ENCODE measurements at places on chromosomes 7 and 10.

GRCh38 chr10:116452338-116452720, 24.7 kb downstream of the PNLIPRP3 start:
- no peaks in the 10 kb centered on the region for H3K36me3 ChIP-seq
- H3K27ac ChIP-seq = no peak overlapping the region
- H3K4me1 ChIP-seq = peaks cover 9% of the 10 kb centered on the region
- H3K27me3 ChIP-seq = no peaks in the 10 kb centered on the region
- no peak for DNase-seq

- peaks cover 15% of the 10 kb centered on the region for H3K4me1 ChIP-seq
- peak overlapping the region; percentile 89 for H3K4me3 ChIP-seq
- no peaks in the 10 kb centered on the region for H3K36me3 ChIP-seq
These were observed 1.7 kb downstream of the CACNA2D1 start for GRCh38 chr7:82441669-82442478.

DNA sequence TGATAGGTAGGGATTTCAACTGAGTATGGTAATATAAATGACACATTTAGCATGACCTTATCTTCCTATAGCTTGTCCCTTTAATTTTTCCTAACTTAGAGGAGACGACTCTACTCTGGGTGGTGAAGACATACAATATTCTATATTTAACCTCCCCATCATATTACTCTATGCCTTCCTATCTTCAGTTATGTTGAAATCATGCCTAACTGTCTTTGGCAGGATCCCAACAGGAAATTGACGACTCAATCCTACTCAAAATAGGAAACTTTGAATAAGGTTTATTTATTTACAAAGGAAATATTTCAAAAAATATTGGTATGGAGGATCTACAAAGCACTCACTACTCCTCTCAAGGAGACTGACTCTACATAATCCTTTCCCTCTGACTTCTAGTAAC, 24.1 kb upstream of the SEMA3A start:
- H3K27ac ChIP-seq = no peak overlapping the region
- peaks cover 10% of the 10 kb centered on the region for H3K4me1 ChIP-seq
- H3K4me3 ChIP-seq = no peak overlapping the region
- no peaks in the 10 kb centered on the region for H3K27me3 ChIP-seq
- DNase-seq = no peak

DNA sequence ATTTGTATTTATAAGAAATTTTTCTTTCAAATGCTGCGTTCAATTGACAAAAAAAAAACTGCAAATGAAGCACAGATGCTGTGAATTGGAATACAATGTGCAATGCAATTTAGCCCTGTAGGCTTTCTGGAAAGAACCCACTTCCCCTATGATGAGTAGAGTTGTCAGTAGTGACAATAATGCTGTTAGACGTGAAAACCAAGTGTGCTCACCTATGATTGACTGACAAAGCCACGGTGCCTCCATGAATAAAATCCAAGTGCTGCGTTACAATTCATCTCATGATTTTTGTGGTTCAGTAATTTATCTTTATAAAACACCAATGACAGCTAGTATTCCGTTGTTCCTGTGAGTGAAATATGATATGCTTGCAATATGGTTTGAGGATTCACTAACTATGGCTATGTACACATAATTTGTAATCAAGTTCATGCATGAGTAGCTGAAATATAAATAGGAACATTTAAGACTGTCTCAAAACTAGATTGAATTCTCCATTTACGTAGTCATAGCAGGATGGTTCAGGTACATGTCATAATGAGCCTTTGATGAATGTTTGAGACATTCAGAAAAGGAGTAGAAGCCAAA, 1160.3 kb downstream of the CNTNAP2 start:
- H3K4me3 ChIP-seq = no peak overlapping the region
- DNase-seq = no peak
- peaks cover 13% of the 10 kb centered on the region for H3K4me1 ChIP-seq
- peaks cover 2% of the 10 kb centered on the region for H3K36me3 ChIP-seq
- H3K27me3 ChIP-seq = peaks cover 34% of the 10 kb centered on the region
- H3K27ac ChIP-seq = no peak overlapping the region

DNA sequence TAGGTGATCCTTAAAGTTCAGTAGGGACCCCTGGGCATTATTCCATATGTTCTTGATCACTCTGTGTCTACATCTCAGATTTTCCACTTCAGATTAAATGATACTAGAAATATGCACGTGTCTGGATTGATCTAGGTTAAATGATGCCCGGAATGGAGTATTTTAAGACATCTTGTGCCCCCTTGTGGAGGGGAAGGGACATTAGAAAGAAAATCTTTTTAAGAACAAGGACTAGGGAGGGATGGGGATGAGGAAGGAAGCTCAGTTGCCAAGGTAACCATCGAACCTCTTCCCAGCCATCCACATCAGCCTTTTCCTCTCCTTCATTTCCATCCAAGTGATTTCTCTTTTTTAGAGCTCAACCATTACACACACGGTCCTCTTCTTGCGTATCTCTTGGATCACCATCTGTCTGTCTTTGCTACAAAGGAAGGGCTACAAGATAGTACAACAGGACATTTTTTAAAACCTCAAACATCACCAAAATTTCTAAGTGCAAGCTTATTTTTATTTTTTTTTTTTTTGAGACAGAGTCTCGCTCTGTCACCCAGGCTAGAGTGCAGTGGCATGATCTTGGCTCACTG, 40.5 kb downstream of the PRSS2 start:
- DNase-seq = peak; percentile 14
- no peaks in the 10 kb centered on the region for H3K36me3 ChIP-seq
- H3K27me3 ChIP-seq = peaks cover 91% of the 10 kb centered on the region
- H3K4me3 ChIP-seq = no peak overlapping the region
- H3K27ac ChIP-seq = no peak overlapping the region

DNA sequence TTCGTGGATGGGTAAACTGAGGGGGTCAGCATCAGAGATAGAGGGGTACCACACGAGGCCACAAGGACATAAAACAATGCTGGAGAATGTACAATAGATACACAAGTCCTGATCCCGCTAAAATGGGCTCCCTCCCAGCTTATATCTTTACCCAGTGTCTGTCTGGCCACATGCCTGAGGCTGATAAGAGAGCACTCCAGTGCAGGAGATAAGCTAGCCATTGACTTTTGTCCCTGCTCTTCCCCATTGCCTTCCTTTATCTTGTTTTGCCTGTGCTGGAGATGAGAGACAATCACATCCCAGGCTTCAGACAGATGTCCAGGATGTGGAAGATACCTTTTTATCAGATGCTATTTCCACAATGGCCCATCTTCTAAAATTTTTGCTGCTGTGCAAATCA, 6.0 kb downstream of the GAD2 start:
- no peak overlapping the region for H3K27ac ChIP-seq
- peaks cover 5% of the 10 kb centered on the region for H3K4me1 ChIP-seq
- H3K36me3 ChIP-seq = no peaks in the 10 kb centered on the region
- no peak overlapping the region for H3K4me3 ChIP-seq

- H3K27me3 ChIP-seq = no peaks in the 10 kb centered on the region
- H3K27ac ChIP-seq = no peak overlapping the region
- DNase-seq = no peak
These were observed 645.2 kb downstream of the PHTF2 start for GRCh38 chr7:78443811-78444210.

DNA sequence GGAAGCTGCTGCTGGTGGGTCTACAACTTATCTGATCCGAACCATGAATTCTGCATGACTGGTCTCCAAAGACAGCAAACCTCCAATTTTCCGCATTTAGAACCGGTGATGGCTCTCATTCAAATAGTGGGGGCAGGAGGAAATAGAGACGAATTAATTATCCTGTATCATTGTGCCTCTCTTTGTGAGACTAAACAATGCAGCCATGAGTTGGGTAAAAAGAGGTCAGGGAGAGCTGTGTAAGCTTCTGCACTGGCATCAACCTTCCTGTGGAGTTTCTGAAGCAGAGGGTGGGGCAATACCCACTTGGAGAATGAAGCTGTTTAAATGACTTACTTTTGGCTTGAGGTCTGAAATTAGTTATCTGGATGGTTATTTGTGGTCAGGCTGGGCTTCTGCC, 266.4 kb downstream of the SORCS3 start:
- H3K4me1 ChIP-seq = peaks cover 28% of the 10 kb centered on the region
- H3K27me3 ChIP-seq = peaks cover 78% of the 10 kb centered on the region
- H3K4me3 ChIP-seq = peak overlapping the region; percentile 8
- H3K36me3 ChIP-seq = no peaks in the 10 kb centered on the region

GRCh38 chr10:24277277-24277676, 68.3 kb downstream of the KIAA1217 start:
- no peaks in the 10 kb centered on the region for H3K27me3 ChIP-seq
- H3K27ac ChIP-seq = no peak overlapping the region
- H3K4me3 ChIP-seq = no peak overlapping the region

DNA sequence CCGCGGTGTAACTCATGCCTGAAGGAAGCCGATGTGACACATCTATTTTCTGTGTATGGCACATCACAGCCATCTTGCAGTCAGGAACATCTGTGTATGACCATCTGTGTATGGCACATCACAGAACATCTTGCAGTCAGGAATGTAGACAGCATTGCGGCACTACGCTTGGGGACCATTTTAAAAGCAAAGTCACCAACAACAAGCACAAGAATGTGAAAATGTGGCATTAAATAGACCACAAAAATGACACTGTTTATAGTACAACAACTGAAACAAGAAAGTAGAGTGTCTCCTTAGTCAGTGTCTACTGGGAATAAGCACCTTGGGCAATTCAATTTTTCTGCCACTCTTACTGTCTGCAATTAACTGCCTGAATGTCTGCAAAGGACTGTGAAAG, 124.4 kb downstream of the HGF start:
- no peaks in the 10 kb centered on the region for H3K4me1 ChIP-seq
- no peak for DNase-seq
- H3K27me3 ChIP-seq = no peaks in the 10 kb centered on the region
- H3K36me3 ChIP-seq = peaks cover 4% of the 10 kb centered on the region
- no peak overlapping the region for H3K27ac ChIP-seq

DNA sequence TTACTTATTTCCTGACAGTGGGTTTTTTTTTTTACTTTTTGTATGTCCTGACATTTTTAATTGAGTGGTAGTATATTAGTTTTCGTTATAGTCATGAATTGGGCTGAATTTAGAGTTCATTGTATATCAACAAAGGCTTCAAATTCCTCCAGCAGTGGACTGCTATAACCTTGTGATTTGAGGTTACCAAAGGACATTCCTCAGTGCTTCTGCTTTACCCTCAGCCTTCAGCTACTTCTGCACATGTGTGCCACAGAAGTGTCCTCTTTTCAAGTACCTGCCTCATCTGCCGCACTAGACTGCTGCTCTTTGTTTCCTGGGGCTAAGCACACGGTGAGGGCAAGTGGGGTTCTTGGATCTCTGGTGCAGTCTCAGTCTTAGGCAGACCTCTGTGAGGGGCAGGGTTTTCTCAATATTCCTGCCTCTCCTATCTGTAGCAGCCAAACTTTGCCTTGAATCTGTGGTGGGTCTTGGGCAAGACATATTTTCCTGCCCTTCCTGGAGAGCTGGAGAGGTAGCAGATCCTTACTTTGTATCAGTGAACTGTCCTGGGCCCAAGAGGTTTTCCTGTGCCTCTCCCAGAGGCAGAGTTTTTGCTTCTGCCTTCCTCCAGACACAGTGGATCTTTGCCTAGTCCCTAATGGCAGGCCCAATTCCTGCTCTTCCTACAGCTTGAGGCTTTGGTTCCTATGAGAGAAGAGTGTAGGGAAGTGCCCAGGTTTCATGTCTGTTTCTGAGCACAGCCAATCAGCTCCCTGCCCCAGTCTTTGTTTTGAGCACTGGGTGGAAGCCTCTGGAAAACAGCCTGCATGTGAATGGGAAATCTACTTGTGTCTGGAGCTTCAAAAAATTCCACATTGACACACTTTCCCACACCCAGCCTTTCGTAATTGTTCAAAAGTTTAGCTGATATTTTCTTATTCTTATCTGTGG, 39.0 kb upstream of the STRIP2 start:
- no peaks in the 10 kb centered on the region for H3K27me3 ChIP-seq
- no peak overlapping the region for H3K27ac ChIP-seq
- no peaks in the 10 kb centered on the region for H3K4me1 ChIP-seq
- H3K4me3 ChIP-seq = no peak overlapping the region

DNA sequence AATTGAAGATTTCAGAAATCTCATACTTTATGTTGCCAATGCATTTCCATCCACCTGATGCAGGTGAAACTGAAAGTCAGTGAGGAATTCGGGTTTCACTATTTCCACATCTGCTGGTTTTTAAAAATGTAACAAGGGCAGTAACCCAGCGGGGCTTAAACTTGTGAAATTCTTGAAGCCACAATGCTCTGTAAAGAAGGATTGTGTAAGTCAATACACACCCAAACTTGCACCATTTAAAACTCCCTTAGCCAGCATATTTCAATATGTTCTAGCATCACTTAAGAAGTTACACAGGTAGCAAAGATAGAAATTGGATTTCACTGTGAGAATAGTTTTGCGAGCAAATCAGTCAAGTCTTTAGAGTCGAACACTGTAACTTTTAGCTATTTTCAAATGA, 386.1 kb downstream of the PLXDC2 start:
- no peaks in the 10 kb centered on the region for H3K36me3 ChIP-seq
- H3K4me3 ChIP-seq = no peak overlapping the region
- no peaks in the 10 kb centered on the region for H3K27me3 ChIP-seq
- DNase-seq = no peak
- no peaks in the 10 kb centered on the region for H3K4me1 ChIP-seq

DNA sequence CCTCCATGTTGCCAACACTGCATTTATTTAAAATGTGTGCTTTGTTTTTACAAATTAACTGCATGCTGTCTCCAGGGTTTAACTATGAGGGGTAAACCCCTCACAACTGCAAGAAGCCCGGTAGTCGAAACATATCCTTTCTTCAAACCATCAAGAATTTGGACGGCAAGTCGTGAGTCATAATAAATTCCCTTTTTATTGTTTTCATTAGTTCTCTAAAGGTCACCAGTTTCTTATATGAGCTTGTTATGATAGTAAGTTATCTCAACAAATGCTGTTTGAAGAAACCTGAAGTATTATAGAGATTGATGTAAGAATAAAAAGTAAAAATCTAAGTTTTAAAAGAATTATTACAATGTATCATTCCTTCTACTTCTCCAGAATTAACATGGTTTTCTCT, 12.2 kb upstream of the FIGNL1 start:
- no peaks in the 10 kb centered on the region for H3K36me3 ChIP-seq
- DNase-seq = no peak
- no peak overlapping the region for H3K27ac ChIP-seq
- no peaks in the 10 kb centered on the region for H3K27me3 ChIP-seq
- no peak overlapping the region for H3K4me3 ChIP-seq

DNA sequence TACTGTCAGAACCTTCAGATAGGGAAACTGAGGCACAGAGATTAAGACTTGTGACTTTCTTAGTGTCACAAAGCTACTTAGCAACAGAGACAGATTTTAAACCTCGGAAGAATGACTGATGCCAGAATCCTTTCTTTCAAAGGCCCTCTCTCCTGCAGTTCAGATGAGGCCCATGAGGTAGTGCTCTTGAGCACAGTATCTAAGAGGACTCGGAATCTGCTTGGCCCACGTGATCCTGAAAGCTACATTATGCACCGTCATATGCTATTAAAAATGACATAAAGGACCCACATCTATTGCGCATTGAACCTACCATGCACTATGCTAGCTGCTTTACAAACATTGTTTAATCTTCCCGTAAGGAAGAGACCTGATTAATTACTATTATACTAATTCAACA, 355.9 kb downstream of the SFMBT2 start:
- no peak overlapping the region for H3K4me3 ChIP-seq
- peak; percentile 6 for DNase-seq
